Activated naive CD4-positive, alpha-beta T cell treated with anti-CD3 and anti-CD28 coated beads, Interleukin-2, amount 50 U/mL, for 72 hours (primary cell): ENCODE measurements at places on chromosomes 4 and X. TPM values are rescaled to one million over a fixed set of nuclear protein-coding genes. Genes with fewer than 3 reads are reported as not detected.

GRCh38 chr4:163591614-163592020 lies 97.1 kb downstream of the TMA16 start:
- DNase-seq: no peak

GRCh38 chr4:2089222-2089621 lies 30.1 kb downstream of the NAT8L start:
- no peak for DNase-seq

- DNase-seq: no peak
Measured at GRCh38 chr4:140213749-140214148, 59.8 kb upstream of the MAML3 start.

DNA sequence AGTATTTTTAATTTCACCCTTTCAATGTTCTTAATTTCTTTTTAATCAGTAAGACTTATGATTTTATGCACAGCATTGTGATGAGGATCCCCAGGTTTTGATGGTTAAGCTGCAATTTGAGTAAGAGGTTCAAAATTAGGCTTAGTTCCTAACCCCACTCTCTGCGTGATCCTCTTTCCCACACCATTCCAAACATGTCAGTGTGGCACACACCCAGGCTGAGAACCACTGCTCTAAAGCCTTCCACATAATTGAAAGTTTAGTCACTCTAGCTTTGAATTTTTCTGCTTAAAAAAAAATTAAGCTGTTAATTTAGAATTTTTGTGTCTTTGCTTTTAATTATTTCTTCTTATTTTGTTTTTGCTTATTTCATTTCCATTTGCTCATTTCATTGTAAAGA lies 68.8 kb upstream of the SLC7A11 start:
- DNase-seq: no peak

GRCh38 chr4:82642331-82642730 lies 80.5 kb upstream of the TMEM150C start:
- no peak for DNase-seq

DNA sequence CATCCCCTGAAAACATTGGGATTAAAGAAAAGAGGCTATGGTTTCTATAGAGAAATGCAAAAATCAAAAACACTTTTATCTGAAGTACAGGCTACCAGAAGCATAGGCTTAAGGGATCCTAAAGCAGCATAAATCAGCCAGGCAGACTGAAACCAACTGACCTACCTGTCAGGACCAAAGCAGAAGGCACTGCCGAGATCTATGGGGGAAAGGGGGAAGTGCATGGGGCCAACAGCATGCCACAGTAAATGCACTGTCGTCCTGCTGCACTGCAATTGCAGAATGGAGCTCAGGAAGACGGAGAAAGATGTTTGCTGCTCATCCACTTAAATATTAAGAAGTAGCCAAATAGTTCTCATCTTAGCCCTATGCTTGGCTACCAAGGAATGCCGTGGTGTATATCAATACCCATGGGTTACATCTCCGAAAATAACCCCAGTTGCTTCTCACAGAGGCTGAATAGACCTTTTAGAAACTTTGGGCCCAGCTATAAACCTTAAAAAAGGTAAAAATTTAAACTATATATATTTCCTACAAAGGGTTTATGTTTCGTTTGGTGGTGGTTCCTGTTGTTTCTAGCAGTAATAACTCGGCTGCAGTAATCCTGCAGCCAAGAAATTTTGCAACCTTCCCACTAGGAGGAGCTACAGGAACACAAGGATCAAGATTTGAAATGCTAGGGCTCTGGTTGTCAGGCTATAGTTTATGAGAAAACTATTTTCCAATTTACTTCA lies 312.2 kb upstream of the DIAPH2 start:
- no peak for DNase-seq

DNA sequence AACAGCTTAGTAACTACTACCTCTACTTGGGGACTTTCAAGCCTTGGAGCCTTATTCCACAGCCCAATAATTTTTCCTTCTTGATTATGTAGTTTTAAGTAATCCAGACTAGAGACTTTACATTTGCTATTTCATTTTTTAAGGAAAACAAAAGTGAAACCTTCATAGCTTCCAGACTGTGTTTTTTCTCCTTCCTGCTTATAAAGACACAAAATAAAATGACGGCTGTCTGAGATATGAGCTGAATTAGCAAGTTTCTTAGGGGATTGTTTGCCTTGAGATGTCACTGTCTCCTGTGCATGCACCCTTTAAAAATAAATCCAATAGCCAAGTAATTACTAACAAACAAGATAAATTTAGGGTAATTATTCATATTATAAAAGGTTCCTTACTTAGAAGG lies 78.8 kb upstream of the PACRGL start:
- no peak for DNase-seq

DNA sequence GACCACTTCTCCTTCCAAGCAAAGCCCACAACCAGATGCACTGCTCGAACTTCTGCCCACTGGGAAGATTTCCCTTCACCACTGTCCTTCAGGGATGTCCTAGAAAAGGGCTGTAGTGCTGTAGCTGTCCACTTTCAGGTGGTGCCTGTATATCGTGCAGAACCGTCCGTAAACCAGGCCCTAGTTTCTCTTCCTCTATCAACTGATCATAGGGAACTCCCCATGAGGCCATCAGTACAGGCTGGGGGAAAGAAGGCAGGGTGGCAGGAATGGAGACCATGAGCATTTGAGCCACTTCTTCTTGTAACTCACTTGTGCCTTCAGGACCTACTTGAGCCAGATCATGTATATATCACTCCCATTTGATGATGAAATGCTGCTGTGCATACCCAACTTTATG lies 57.3 kb upstream of the FAM9B start:
- no peak for DNase-seq

- no peak for DNase-seq
Measured at GRCh38 chr4:139458999-139459398, 5.1 kb downstream of the RAB33B start.

DNA sequence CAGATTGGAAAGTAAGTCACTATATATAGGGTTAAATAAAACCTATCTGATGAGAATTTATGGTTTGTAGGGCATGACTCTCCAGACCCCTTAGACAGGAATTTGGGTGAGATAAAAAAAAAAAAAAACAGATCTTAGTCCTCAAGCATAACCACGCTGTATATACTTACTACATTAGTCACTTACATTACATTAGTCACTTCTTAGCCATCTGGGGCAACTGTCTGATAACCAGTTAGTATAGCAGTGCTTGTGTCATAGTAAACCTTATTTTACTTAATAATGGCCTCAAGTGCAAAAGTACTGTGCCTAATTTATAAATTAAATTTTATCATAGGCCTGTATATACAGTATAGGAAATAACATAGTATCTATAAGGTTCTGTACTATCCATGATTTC lies 60.2 kb upstream of the RPS6KA6 start:
- DNase-seq: no peak

GRCh38 chrX:427812-428725 lies 41.4 kb upstream of the PPP2R3B start:
- DNase-seq: no peak

DNA sequence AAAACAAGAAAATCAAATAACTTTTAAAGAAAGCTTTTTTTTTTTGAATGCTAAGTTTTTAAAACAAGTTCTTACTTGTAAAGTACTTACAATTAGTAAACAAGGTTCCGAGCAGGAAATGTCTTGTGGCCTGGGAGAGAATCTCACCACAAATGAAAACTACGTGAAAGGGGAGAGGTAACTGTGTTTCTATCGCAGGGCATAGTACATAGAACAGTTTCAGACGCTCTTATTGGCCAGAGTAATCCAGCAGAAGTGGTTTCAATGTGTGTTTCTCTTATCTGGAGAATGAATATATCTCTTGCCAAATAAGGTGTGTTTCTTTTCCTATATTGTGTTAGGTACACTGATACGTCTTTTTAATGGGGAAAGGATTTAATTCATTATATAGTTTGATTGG lies at the start of gene PLAC8:
Gene PLAC8 (minus strand): TSS at position 154 of the 400 bp plus-strand sequence. CDS start 6,808 bp downstream, outside the sequence.
- DNase-seq: no peak

- DNase-seq: no peak
Measured at GRCh38 chr4:154998773-154999172, 209.7 kb upstream of the NPY2R start.

- DNase-seq: no peak
Measured at GRCh38 chrX:7158468-7158990, 10.6 kb upstream of the PUDP start.

- DNase-seq: no peak
Measured at GRCh38 chr4:80213117-80213815, 16.0 kb downstream of the PRDM8 start.

DNA sequence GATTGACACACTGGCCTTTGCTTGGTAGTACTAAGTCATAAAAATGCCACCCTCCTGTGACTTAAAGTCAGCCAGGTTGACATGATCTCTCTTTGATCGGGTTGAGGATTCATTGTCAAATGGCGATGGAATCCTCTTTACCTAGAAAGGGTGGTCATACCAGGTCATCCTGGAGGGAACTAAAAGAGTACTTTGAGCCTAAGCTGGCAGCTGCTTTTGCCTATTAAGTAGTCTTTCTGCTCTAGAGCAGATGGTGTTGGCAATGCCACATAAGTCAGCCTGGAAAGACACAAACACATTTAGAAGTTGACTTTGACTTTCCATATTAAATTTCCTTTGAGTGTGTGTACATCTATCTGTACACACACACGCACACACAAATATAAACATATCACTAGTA lies 39.2 kb upstream of the C4orf54 start:
- DNase-seq: no peak

DNA sequence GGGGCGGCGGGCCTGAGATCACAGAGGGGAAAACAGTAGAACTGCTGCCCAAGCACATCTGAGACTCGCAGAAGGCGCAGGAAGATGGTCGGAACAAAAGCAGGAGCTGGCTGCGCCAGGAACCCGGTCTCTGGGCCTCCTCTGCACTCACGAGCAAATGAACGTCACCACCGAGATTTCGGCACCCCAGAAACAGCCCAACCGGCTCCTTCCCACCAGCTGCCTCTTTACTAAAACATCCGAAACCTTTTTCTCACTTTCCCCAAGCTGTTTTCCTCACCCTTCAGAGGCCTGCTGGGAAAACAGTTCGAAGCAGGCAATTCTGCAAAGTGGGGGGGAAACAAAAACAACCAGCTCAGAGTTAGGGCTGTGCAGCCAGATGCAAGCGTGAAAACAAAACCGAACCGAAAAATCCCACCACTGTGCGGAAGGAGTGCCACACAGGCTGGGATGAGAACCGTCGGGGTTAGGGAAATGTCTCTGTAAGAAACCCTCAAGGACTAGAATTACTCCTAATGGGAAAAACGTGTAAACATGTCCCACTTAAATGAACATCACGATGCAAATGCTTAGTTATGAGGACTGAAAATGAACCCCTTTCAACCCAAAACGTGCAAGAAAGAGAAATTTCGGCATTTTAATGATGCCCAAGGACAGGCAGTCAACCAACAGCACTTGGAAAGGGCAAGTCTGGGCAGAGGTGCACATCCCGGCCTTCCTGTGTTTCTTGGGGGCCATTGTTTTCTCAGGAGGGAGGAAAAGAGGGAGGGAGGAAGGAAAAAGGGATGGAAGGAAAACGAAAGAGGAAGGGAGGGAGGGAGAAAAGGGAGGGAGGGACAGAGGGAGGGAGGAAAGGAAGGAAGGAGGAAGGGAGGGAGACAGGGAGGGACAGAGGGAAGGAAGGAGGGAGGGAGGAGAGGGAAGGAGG lies 15.8 kb downstream of the DHRSX start:
- DNase-seq: no peak

- DNase-seq: peak; percentile 31
Measured at GRCh38 chr4:184309241-184310170, 91.8 kb upstream of the ENPP6 start.

DNA sequence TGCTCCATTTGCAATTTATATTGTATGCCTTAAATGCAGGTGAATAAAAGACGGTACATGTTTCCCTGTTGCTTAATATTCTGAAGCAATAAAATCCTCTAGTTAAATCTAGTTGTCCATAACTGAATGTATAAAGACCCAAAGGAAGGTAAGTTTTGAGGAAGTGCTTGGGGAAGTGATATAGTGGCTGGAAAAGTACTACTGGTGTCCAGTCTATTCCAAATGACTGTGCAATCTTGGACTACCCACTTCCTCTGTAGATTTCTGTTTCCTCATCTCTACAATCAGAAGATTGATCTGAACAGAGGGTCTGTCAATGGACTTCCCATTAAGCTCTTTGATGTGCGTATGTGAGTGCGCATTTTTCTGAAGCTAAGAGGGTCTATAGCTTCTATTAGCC lies 17.0 kb downstream of the SNCA start:
- DNase-seq: no peak

GRCh38 chrX:36909676-36910030 lies 98.5 kb upstream of the FAM47C start:
- no peak for DNase-seq

- DNase-seq: no peak
Measured at GRCh38 chr4:39484582-39485272, 25.9 kb downstream of the LIAS start.

RAB33A gene
- 34.8 TPM for total RNA-seq

MTTP gene
- 0.10 TPM for total RNA-seq

THOC2 gene
- total RNA-seq: 98.0 TPM

ACOX3 gene
- 22.1 TPM for total RNA-seq

JCHAIN gene
- total RNA-seq: not detected
